Esophagus muscularis mucosa (tissue), 4 donors: ENCODE measurements at places on chromosomes 6 and 20. TPM values are rescaled to one million over a fixed set of nuclear protein-coding genes. Genes with fewer than 3 reads are reported as not detected.

The PROKR2 gene
- not detected for total RNA-seq

The KHDC1L gene
- total RNA-seq = not detected

The CCDC170 gene
- total RNA-seq = 0.32 TPM

The TCF15 gene
- total RNA-seq = 3.3 TPM

- peaks cover 18% of the 10 kb centered on the region for H3K4me1 ChIP-seq
- H3K27me3 ChIP-seq = no peaks in the 10 kb centered on the region
- no peak for DNase-seq
Observed at GRCh38 chr6:71345476-71346333, 57.1 kb downstream of the OGFRL1 start.

GRCh38 chr20:44698351-44698750 is 16.8 kb upstream of the CCN5 start:
- H3K4me3 ChIP-seq = no peak overlapping the region
- DNase-seq = no peak
- H3K36me3 ChIP-seq = no peaks in the 10 kb centered on the region
- peak overlapping the region; percentile 88 for H3K27ac ChIP-seq

- peaks cover 63% of the 10 kb centered on the region for H3K4me1 ChIP-seq
- H3K27me3 ChIP-seq = peaks cover 63% of the 10 kb centered on the region
- DNase-seq = no peak
- no peaks in the 10 kb centered on the region for H3K36me3 ChIP-seq
Observed at GRCh38 chr20:56628873-56629463, at the start of gene TFAP2C. Gene TFAP2C (plus strand): TSS chr20:56629306. CDS start chr20:56629545, 239 bp downstream.

DNA sequence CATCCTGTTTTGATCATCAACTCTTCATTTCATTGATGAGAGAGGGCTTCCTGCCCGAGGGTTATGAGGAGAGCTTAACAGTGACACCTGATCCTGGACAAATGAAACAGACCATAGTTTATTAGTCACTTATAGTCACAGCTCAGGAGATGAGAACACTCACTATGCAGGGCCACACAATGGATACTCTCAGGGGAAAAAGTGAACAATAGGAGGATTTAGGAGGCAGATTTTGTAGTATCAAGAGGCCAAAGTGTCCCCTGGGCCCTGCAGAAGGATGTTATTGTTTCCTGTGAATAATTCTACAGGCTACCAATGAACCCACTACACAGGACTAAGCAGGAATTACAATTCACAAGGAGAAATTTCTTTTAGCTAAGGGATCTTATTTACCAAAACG is 772.8 kb upstream of the MAN1A1 start:
- no peaks in the 10 kb centered on the region for H3K4me1 ChIP-seq
- no peak overlapping the region for H3K4me3 ChIP-seq
- no peak overlapping the region for H3K27ac ChIP-seq
- no peaks in the 10 kb centered on the region for H3K27me3 ChIP-seq

DNA sequence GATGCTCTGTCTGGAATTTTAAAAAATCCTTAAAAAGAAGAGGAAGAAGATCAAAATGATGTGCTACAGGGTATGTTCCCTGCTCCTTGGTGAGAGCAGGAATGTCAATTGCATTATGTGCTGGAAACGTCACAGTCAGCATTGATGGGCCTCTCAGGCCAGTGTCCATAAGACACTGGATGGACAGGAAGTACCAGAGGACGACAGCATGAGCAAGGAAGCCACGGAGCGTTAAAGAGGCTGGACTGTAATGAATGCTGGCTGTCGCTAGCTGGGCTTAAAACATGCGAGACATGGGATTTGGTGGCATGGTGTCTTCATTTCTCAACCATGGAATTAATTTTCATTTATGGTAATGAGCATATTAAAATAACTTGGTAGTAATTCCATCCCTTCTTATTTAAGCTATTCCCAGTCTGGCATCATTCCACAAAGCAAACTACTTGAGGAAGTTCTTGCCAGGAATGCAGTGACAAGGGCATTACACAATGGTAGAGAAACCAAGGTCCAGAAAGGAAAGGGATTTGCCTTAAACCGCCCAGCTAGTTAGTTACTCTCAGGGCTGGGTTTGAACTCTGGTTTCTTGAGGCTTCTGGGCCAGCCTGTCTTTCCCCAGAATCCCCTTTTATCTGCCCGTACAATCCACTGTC is 166.6 kb upstream of the SOX4 start:
- H3K36me3 ChIP-seq = no peaks in the 10 kb centered on the region
- DNase-seq = no peak
- no peak overlapping the region for H3K4me3 ChIP-seq
- H3K27ac ChIP-seq = no peak overlapping the region
- H3K27me3 ChIP-seq = no peaks in the 10 kb centered on the region

DNA sequence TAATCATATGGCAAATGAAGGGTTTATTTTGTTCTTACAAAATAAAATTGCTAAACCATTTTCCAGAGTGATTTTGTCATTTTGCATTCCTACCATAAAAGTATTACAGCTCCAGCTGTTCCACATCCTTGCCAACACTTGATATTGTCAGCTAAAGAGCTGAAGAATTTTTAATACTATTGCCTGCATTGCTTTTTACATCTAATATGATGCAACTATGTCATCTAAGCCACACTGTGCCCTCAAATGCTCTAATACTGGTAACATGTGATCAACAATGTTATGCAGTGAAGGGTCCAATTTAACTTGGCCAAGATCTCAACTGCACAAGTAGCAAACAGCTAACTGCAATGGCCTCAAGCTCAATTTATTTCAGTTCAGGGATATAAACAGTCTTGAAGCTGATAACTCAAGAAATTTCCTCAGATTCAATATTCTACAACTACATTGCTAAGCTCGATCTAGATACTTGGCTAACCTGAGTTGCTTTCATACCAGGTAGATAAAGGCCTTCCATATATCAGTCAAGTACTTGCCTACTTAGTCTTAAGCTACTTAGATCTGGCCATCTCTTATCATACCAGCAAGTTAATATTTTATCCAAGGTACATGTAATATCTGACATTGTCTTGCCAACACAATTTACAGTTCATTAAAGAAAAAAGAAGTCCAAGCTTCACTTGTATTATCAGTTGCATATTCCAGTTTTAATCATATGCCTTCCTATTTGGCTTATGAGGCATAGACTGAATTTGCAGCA is 17.0 kb downstream of the AKIRIN2 start:
- H3K36me3 ChIP-seq = no peaks in the 10 kb centered on the region
- DNase-seq = no peak
- no peaks in the 10 kb centered on the region for H3K27me3 ChIP-seq
- no peak overlapping the region for H3K27ac ChIP-seq
- no peak overlapping the region for H3K4me3 ChIP-seq

The SDCBP2 gene
- total RNA-seq = 3.8 TPM

DNA sequence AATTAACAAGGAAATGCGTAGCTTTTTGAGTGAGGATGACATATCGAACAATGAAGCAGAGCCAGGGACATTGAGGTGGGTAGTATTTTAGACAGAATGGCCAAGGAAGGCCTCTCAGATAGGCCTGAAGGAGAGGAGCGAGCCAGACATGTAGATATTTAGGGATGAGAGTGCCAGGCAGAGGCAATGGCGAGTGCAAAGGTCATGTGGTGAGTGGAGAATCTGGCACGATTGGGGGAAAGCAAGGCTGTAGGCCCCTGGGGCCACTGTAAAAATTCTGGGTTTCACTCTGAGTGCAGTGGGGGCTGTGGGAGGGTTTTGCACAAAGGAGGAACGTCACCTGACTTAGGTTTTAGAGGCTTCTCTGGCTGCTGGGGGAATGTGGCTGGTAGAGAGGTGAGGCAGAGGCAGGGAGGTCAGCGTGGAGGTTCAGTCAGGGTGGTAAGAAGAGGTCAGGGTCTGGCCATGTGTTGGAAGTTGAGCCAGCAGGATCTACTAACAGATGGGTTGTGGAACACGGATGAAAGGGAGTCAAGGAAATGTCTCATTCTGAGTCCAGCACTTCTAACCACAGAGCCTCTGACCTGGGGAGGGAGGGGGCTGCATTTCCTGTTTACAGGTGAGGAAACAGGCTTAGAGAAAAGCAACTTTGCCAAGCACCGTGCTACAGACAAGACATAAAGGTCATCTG is 11.3 kb downstream of the SIRPA start:
- no peaks in the 10 kb centered on the region for H3K27me3 ChIP-seq
- H3K36me3 ChIP-seq = no peaks in the 10 kb centered on the region
- H3K27ac ChIP-seq = no peak overlapping the region
- no peak overlapping the region for H3K4me3 ChIP-seq
- no peak for DNase-seq

- no peak overlapping the region for H3K27ac ChIP-seq
- H3K27me3 ChIP-seq = no peaks in the 10 kb centered on the region
- peaks cover 25% of the 10 kb centered on the region for H3K4me1 ChIP-seq
- no peaks in the 10 kb centered on the region for H3K36me3 ChIP-seq
- H3K4me3 ChIP-seq = no peak overlapping the region
Observed at GRCh38 chr6:43096451-43097097, 20.5 kb downstream of the PTK7 start.

GRCh38 chr6:84243240-84243639 is 15.8 kb upstream of the CEP162 start:
- H3K27me3 ChIP-seq = no peaks in the 10 kb centered on the region
- H3K4me1 ChIP-seq = no peaks in the 10 kb centered on the region
- H3K27ac ChIP-seq = no peak overlapping the region
- no peak overlapping the region for H3K4me3 ChIP-seq
- H3K36me3 ChIP-seq = no peaks in the 10 kb centered on the region

DNA sequence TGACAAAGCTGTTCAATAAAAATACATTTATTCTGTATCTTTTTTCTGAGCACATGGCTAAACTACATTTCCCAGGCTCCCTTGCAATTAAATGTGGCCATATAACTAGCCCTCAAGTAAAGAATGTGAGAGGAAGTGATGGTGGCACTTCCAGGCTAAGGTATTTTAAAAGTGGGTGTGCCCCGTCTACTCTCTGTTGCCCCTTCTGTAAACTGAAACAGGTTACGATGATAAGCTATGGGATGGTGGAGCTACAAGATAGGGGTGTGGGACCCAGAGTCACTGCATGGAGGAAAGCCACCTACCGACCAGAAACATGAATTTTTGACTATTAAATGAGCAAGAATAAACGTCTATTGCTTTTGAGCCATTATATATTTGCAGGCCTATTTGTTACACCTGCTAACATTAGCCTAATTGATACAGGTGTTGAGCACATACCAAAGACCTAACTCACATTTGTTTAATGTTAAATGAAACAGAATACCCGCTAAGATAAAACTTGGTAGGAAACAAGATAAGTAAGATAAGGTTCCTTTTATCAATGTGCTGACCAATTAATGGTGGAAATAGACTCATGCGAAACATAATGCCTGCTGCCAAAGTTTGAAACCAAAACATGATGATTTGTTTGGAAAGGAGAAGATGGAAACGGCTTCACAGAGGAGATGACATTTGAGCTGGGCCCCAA is 3.1 kb downstream of the FYN start:
- no peak overlapping the region for H3K27ac ChIP-seq
- DNase-seq = no peak
- H3K27me3 ChIP-seq = no peaks in the 10 kb centered on the region
- peaks cover 8% of the 10 kb centered on the region for H3K4me1 ChIP-seq
- H3K36me3 ChIP-seq = no peaks in the 10 kb centered on the region
- no peak overlapping the region for H3K4me3 ChIP-seq

The ATP6V1G2 gene
- 2.1 TPM for total RNA-seq

- H3K27me3 ChIP-seq = peaks cover 62% of the 10 kb centered on the region
- H3K4me1 ChIP-seq = peaks cover 13% of the 10 kb centered on the region
- no peak for DNase-seq
Observed at GRCh38 chr6:106360989-106361430, 493 bp downstream of the CRYBG1 start.

DNA sequence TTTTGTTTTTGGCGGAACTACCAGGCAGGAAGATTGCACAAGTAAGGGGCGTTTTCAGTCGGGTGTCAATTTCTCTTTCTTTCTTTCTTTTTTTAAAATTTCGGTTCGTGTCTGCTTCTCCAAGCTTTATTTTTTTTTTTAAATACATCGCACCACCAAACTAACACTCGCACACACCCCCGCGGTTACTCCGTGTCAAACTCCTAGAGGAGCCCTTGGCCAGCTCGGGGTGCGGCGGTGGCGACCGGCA is 338 bp downstream of the UTRN start:
- H3K4me1 ChIP-seq = peaks cover 22% of the 10 kb centered on the region
- H3K36me3 ChIP-seq = no peaks in the 10 kb centered on the region
- H3K27me3 ChIP-seq = no peaks in the 10 kb centered on the region
- peak overlapping the region; percentile 97 for H3K27ac ChIP-seq

The FLOT1 gene
- 148 TPM for total RNA-seq
